A549 (cell line): ENCODE measurements at places on chromosomes 2 and 18. TPM values are rescaled to one million over a fixed set of nuclear protein-coding genes. Genes with fewer than 3 reads are reported as not detected.

Gene HRH4
- polyA plus RNA-seq: 0.04 to 0.07 TPM (median 0.07 TPM) in 3 replicates

DNA sequence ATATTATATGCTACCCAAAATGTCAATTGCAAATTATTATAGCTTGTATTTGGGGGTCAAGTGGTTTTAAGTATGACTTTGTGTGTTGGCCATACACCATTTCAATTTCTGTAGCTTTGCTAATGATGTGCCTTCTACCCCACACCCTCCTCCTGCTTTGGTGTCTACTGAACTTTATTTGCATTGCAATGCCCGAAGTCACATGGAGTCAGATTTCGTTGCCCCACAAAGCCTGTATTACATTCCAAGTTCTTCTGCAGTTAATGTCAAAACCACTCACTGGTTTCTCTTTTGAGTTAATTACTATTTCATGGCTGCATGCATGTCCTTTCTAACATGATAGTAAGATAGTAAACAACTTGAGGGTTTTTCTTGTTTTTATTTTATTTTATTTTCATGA is 528.9 kb downstream of the RIT2 start:
- no peak for DNase-seq

GRCh38 chr2:58920001-58920400 is 678.9 kb upstream of the FANCL start:
- no peak for DNase-seq

GRCh38 chr2:204791230-204791629 is 246.0 kb downstream of the PARD3B start:
- no peak for DNase-seq

- DNase-seq: no peak
Observed at GRCh38 chr18:61413396-61413795, 80.2 kb downstream of the CDH20 start.
